Activated CD4-positive, alpha-beta T cell treated with anti-CD3 and anti-CD28 coated beads for 24 hours (primary cell): ENCODE measurements at places on chromosomes 7 and 10.

GRCh38 chr10:75505840-75506506 lies 74.5 kb downstream of the LRMDA start:
- DNase-seq: no peak

- DNase-seq: no peak
These were observed 180.0 kb upstream of the INHBA start for GRCh38 chr7:41882745-41883420.

DNA sequence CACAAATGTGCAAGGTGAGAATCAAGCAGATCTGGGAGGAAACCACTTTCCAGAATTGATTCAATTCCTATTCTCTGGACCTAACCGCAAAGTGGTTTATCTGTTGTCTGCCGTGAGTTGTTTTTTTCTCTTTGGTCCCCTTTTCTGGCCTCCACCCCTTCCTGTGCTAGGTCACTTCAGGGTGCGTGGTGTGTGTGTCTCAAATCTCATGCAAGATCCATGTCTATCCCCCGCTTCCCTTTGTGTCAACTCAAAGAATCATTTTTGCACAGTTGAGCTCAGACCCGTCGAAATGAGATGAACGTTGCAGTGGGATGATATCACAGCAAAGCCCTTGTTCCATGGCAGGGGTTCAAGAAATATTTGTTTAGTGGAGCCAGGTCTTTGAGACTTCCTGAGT lies 184.5 kb downstream of the GATA3 start:
- no peak for DNase-seq

DNA sequence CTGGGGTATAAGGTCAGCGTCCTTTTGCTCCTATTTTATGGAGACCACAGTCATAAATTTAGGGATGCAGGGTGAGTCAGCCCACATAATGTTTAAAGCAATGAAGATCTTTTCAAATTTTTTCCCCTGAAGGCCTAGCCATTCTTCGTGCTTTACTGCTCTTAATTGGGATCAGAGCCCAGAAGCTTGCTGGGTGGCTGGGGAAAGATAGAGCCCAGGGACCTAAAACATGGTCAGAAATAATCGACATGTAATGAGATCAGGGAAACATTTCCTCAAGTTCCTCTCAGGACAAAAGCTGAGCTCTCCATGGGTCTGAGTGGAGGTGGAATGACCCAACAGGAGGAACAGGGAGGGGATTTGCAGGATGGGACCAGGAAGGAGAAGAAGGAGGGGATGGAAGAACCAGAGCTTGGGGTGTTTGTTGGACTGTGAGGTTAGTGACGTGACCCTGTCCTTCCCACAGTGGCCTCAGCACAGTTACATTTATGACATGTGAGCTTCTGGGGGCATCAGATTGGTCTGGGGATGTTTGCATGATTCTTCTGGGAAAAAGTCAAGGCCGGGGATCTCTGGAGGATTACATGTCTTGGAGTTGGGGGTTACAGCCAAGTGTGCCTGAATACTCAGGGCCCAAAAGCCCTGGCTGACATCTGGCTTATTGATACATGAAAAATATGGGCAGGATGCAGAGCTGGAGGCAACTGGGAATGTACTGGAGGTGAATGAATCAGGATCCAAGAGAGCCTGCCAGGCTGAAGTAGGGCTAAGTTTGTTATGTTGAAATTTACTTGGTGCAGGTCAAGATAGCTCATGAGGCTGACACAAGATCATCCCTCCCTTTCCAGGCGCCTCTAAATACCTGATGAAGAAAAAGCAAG lies 477.9 kb downstream of the RPS24 start:
- DNase-seq: no peak

DNA sequence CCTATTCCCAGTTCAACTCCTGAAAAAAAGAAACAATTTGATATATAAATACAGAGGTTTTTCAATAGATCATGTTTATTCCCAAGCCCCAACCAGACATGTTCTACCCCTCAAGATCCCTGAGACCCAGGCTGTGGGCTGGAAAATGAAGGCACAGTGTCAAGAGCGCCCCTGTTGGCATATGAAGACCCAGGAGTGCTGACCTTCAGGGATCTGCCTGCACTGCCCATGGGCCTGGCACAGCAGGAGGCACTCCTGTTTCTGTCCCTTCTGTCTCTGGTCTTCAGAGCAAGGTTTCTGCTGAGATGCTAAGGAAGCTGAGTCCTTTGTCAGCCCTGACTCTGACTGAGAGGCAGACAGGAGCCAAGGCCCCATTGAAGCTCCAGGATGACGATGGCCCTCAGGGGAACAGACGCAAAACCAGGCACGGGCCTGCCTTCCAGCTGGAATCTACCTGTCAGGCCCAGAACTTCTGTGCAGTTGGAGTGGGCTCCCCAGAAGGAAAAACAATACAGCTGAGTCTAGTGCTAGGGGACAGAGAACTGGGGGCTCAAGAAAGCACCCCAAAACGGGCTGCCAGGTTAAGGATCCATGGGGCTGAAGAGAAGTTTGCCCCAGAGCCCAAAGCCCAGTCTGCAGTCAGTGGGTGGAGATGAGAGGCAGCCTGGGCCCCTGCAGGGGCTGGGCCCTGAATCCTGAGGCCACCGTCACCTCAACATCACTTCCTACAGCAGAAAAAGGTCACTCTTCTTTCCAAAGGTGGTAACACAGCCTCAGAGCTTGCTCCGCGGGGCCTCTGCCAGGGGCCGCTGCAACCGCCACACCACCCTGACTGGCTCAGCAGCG lies 6.7 kb upstream of the AIFM2 start:
- no peak for DNase-seq

DNA sequence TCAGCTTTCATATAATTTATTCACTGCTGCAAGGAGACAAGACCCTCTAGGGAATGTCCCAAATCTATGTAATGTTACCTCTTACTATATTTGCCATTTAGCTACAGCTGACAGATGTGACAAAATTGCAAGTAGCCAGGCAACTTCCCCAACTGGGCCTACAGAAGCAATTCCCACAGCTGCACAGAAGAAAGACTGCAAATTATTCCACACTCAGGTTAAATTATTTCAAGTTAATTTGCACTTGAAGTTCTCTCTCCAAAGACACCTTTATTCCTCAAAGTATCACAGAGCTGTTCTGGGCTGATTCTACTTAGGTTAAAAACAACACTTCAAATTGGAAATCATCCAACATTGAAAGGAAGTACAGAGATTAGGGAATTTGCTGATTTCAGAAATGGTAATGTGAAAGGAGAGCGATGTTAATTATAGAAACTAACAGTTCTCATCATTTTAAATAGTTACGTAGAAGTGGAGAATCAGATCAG lies 133.6 kb downstream of the THSD7A start:
- DNase-seq: no peak
